Islet precursor cell (in vitro differentiated cells): ENCODE measurements at places on chromosomes 5 and 9.

GRCh38 chr9:111728143-111728542, 66.6 kb downstream of the SHOC1 start:
- DNase-seq: no peak

DNA sequence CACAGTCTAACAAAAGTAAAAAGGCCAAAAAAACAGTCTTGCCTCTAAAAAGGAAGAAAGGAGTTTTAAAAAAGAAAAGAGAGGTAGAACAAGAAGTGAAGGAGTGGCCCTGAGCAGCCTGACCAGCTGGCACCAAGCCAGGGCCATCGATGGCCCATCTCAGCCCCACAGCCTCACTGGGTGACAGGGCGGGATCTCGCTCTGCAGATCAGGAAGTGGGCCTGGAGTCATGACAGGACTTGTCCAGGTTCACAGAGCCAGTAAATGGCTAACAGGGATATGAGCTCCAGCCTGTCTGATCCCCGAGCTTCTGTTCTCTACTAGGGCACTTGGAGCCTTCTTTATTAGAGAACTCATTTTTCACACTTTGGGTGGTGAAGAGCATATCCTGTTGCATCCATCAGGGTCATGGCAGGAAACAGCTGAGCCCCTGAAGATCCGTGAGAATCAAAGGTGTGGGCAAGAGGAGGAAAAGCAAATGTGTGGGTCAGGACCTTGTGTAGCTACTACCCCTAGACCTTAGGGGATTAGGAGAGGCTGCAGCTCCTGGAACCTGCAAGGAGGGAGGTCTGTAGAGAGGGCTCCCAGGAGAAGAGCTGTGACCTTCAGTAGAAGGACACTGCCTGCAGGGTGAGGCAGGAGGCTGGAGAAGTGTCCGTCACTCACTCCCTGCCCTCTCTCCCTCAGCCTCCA, 299.0 kb upstream of the MSX2 start:
- DNase-seq: peak; percentile 83

DNA sequence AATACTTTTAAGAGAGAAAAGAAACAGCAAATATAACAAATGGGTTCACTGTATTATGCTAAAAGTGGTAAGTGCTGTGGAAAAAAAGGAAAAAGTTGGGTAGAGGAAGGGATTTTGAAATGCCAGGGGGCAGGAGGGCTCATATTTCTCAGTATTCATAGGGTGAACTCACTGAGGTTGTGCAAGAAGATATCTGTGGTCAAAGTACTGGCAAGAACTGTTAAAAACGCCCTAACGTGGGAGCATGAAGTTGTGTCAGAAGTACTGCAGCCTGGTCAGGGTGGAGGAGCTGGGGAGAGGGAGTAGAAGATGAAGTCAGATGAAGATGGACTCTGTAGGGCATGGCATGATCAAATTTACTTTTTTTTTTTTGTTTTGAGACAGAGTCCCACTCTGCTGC, 31.2 kb upstream of the SLC28A3 start:
- no peak for DNase-seq

GRCh38 chr9:16475257-16475656, 395.2 kb downstream of the BNC2 start:
- DNase-seq: no peak

- no peak for DNase-seq
Measured at GRCh38 chr9:136333486-136333885, 6.1 kb downstream of the GPSM1 start.

- DNase-seq: no peak
Measured at GRCh38 chr5:174082286-174082685, 36.8 kb downstream of the NSG2 start.

DNA sequence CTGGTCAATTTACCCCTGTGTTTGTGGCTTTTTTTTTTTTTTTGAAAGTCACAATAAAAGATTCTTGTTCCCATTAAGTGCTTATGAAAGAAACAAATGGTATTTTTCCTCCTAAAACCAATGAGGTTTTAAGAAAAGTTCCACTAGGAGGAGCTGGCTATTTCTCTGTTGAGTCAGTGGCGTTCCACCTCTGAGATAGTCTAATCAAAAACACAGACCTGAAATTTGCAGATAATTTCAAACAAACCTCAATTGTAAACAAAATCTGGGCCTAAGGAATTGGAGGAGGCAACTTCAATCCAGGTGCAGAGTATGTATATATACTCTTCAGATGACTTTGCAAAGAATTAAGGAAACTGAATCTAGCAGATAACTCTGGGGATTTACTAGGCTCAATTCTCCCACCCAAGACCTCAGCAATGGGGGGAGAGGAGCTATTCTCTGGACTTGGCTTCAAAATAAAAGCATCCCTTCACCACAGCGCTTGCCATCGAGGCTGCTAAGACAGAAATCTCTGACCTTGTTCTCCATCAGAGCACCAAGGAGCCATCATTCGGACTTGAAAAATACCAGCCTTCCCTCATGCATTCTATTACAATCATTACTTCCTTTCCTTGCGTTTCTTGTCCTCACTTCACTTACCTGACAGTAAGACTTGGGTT, 52.4 kb downstream of the FANCC start:
- DNase-seq: no peak

DNA sequence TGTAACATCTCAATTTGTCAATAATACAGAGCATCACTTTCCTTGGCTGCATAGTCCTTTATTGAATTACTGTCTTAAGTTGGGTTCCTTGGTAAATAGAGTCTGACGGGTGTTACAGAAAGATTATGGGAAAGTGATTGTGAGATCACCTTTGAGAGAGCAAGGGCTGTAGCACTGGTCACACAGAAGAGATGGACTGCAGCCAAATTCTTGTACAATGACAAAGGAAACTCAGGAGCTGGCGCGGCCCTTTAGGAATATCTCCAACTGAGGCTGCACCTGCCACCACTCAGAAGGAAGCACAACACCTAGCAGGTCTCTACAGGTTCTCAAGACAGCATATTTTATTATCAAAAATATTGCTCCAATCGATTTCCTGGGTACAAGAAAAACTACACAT, 350.0 kb upstream of the ISL1 start:
- no peak for DNase-seq

DNA sequence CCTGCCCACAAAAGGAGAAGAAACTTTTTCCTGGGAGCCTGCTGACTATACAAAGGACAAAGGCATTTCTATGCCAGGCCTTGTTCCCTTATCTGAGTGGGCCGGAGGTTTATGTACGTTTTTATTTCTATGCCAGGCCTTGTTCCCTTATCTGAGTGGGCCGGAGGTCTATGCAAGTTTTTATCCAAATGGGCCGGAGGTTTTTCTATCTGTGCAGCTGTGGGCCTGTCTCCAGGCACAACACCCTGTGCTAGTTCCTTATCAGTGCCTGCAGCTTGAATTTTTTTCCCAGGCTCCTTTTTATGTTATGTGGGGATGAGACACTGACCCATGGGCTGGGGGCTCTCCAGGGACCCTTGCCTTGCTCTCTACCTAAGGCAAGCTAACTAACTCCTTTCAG, 5.5 kb downstream of the SLC25A2 start:
- DNase-seq: no peak

- DNase-seq: no peak
Measured at GRCh38 chr9:93183663-93184431, at the start of gene WNK2. TSS of gene WNK2 (plus strand) at chr9:93184139. CDS start at chr9:93184930, 791 bp downstream.

- DNase-seq: no peak
Measured at GRCh38 chr5:67875601-67876000, 340.0 kb upstream of the PIK3R1 start.

DNA sequence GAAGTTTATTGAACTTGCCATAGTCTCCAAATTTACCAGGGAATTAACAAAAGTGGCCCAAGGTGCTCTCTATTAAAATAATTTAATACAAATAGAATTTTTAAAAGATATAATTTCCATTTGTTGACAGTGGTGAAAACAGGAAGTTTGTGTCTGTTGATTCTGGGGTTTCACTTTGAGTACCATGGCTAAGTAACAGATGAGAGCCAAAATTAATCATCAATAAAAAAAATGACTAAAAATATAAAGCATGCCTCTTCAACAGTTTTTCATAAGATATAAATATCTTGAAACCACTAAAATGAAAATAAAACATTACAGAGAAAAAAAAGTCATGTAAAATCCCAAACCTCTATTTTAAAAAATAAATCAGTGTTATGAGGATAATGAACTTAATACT, 49.8 kb downstream of the SGCD start:
- no peak for DNase-seq

DNA sequence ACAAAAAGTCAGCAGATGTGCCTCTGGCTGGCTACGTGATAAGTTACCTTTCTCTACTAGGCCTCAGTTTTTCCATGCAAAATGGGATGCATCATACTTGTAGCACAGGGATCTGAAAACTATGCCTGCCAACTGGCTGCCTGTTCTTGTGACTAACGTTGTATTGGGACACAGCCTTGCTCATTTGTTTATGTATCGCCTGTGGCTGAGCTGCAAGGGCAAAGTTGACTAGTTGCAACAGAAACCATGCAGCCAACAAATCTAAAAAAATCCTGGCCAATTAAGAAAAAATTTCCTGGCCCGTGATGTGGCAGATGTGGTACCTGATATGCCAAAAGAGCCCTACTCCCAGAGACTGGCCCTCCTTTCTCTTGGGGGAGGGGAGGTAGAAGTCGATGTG, 131.3 kb downstream of the SEC61B start:
- DNase-seq: no peak

- DNase-seq: no peak
Measured at GRCh38 chr9:7315746-7316145, 483.8 kb downstream of the DMAC1 start.

DNA sequence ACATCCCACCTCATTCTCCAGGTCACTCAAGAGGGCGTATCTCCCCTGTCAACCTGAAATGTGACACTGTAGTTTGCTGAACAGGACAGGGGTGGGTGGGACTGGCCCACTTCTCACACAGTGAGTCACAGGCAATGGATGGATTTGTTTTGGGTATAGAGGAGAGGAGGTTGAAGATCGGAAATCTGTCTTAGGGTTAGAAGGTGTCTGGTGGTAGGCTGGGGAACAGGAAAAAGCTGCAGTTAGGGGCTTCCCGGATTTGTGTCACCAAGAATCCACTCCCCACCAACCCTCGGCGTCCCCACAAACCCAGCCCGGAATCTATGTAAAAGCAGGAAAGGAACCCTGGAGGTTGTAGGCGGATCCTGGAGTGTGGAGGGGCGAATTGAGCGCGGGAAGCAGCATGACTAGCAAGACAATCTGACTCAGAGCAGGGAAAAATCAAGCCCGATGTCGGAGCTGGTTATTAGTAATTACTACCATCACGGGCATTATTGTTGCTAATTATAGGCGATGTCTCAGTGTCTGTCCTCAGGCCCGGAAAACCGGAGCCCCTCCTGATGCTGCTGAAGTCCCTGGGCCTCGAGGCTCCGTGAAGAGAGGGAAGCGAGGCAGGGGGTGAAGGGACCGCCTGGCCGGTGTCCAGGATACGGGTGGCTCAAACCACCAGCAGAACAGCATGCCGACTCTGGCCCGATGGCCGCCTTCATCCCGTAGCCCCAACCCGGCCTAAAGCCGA, 1.7 kb upstream of the IRX1 start:
- DNase-seq: no peak

DNA sequence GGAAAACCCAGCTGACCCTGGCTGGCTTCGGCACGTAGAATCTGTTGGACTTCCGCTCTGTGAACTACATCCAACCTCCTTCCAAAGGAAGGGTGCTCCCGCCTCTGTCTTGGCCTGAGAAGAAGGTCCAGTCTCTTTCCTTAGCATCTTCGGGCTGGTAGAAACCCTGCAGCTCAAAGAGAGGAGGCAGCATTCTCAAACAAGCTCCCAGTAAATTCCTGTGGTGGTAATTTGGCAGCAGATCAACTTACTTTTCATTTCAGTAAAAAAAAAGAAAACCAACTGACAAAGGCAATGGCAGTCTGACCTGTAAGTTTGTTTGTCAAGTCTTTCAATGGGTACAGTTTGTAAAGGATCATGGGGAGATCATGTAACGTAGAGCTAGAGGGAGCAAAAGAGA, 176.7 kb downstream of the MED10 start:
- DNase-seq: no peak

GRCh38 chr5:7756453-7756852, 94.5 kb downstream of the CFAP90 start:
- no peak for DNase-seq

GRCh38 chr9:70802758-70803436, 318.5 kb downstream of the TRPM3 start:
- no peak for DNase-seq

- DNase-seq: no peak
Measured at GRCh38 chr5:10747678-10748622, 13.1 kb downstream of the DAP start.

DNA sequence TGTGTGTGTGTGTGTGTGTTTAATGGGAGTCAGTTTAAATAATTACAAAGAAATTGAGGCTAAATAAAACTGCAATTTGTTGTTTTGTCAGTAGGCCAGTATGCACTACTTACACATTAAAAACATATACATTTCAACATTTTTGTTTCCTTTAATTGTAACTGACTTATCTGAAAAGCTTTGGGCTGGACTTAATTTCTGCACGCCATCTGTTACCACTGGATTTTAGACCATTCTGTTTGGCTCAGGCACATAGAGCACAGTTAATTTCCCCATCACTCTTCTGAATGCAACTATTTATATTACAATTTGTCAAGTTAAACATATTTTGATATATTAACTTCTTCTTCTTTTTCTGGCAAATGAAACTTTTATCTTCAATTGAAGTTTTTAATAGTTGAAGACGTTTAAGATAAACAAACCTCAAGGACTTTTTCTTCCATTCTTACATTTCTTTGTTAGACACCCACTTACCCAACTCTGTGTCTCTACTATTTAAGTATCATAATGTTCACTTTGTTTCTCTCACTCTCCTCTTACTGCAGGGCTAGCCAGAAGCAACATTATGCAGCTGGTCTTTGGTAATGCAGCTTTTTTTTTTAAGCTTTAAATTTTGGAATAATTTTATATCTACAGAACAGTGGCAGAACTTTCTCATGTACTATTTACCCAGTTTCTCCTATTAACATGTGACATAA, 253.4 kb upstream of the ANKH start:
- no peak for DNase-seq

GRCh38 chr9:112680731-112681402, 37.0 kb downstream of the INIP start:
- DNase-seq: peak; percentile 59

- DNase-seq: no peak
Measured at GRCh38 chr5:107990881-107991810, 320.4 kb upstream of the EFNA5 start.

DNA sequence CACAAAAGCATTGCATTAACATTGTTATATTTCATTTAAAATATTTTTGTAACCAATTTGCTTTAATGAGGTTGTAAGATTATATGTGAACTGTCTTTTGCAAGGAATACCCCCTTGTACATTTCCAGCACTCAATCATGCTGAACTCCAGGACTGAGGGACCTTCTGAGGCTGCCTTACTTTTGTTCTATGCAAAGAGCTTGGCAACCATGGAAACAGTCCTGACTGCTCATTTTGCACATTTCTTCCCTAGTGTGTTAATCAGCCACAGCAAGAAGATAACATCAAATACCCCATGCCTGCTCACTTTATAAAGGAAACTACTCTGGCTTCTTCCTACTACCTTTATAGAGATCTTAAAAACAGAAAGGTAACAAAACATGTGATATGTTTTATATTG, 355.6 kb upstream of the IZUMO3 start:
- no peak for DNase-seq

GRCh38 chr9:131037335-131038255, 28.6 kb downstream of the LAMC3 start:
- no peak for DNase-seq
